ENCODE measurements at places on chromosomes 11 and 22. TPM values are rescaled to one million over a fixed set of nuclear protein-coding genes. Genes with fewer than 3 reads are reported as not detected.

EMID1 gene
- 0.23 TPM for total RNA-seq

APOBEC3H gene
- total RNA-seq, result 0.30 TPM

MRGPRE gene
- total RNA-seq, result 0.11 TPM

PRODH gene
- 0.78 TPM for total RNA-seq

L3MBTL2 gene
- total RNA-seq, result 18.7 TPM

SCT gene
- not detected for total RNA-seq

SLC6A5 gene
- not detected for total RNA-seq

KCNK4 gene
- total RNA-seq, result not detected

CRY2 gene
- 4.9 TPM for total RNA-seq

SIK2 gene
- total RNA-seq, result 8.6 TPM

SAA1 gene
- total RNA-seq, result 4.5 TPM

MMP12 gene
- total RNA-seq, result 0.04 TPM

CRACR2B gene
- 5.0 TPM for total RNA-seq

P2RX3 gene
- 0.15 TPM for total RNA-seq

WBP2NL gene
- not detected for total RNA-seq

OR5AN1 gene
- total RNA-seq, result not detected

GPR83 gene
- 0.08 TPM for total RNA-seq

SLC5A4 gene
- total RNA-seq, result not detected
